ENCODE measurements at places on chromosomes 11 and 22. TPM values are rescaled to one million over a fixed set of nuclear protein-coding genes. Genes with fewer than 3 reads are reported as not detected.
A peak's percentile ranks its signal among the peaks of the same experiment; 100 is the strongest.

USP2 gene
- 2.0 TPM for total RNA-seq

DNA sequence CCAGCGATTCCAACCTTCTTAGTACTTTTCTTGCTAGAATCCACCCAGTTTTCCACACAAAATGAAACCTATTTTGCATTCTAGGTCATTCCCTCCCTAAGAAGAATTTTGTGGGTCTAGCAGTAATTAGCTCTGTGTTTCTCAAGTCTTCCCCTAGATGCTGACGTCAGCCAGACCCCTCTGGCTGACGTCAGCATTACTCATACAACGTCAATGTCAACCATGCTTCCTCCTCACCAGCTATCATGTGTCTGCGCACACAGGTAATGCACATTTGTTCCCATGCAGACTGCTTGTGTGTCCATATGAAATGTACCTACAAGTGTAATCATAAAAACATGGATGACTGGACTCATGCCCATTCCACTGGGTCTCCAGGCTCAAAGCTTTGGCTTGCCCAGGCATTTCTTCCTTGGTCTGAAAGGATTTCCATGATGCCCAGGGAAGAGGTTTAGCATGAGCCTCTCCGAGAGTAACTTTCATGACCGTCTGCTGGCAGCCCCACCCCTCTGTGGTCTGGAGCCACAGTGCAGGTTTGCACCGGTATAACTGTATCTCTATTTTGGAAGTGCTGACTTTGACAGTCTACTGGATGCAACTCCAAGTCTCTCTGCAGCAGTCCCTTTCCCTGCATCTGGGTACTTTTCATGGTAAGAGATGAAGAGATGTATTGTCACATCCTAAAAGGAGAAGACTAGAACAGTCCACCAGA, 58.6 kb downstream of the DSCAML1 start:
- no peak for DNase-seq

RAPSN gene
- total RNA-seq = not detected

- DNase-seq = no peak
These were observed 170.4 kb upstream of the CTSC start for GRCh38 chr11:88507771-88508417.

- peak; percentile 24 for DNase-seq
These were observed 1.1 kb downstream of the UBASH3B start for GRCh38 chr11:122656631-122657101.

GRCh38 chr11:65454696-65455456, 32.3 kb downstream of the NEAT1 start:
- peak; percentile 86 for DNase-seq

DNA sequence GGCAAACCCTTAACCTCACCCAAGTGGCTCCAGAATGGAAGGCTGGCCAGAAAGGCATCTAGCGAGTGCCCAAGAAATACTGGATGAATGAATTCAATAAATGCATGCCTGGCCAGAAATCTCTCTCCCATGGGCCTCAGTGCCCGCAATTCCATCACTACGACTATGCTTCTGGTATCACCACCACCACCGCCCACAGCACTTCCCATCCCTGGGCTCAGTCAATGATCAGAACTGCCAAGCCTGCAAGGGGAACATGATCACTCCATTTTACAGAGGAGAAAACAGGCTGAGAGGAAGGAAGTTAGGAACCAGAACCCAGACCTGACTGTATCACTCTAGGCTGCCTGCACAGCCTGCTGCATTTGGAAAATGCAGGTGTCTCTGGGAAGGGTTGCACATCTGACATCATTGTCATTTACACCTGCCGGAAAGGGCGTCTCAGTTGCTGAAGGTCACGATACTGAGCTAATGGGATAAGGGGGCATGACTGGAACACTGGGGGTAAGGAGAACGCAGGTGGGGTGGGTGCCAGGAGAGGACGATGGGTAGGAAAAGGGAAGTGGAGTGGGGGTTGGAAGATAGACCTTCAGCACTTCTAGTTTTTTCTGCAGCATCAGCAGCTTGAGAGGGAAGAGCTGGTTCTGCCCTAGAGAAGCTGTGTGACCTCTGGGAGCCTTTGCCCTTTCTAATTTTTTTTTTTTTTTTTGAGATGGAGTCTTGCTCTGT, 3.2 kb downstream of the GPR152 start:
- no peak for DNase-seq

MPPED2 gene
- total RNA-seq = 8.5 TPM

- no peak for DNase-seq
These were observed 99.8 kb upstream of the NECTIN1 start for GRCh38 chr11:119828819-119829218.

- no peak for DNase-seq
These were observed 3.7 kb downstream of the PPM1F start for GRCh38 chr22:21948824-21949568.

DNA sequence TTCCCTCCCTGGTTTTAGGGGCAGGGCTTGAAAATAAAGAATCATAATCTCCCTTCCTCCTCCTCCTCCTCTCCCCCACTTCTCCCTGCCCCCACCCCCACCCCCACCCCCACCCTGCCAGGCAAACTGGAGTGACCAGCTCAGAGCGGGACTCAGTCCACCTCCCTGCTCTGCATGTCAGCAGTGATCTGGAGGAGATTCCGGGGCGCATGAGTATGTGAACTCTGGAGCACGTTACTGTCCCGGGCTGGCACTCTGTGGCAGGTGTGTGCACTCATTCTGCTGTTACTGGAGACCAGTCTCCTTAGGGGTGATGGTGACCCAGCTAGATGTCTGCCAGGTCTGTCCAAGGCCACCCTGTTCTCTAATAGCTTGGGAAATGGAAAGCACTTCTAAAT, 33.9 kb downstream of the MARK2 start:
- DNase-seq = no peak

GRCh38 chr22:28025866-28026575, 107.0 kb upstream of the PITPNB start:
- no peak for DNase-seq

GRCh38 chr22:24201681-24202614, 20.7 kb downstream of the SUSD2 start:
- DNase-seq = no peak

OR8D1 gene
- not detected for total RNA-seq

GRCh38 chr22:45585437-45585755, 82.7 kb downstream of the FBLN1 start:
- no peak for DNase-seq

DNA sequence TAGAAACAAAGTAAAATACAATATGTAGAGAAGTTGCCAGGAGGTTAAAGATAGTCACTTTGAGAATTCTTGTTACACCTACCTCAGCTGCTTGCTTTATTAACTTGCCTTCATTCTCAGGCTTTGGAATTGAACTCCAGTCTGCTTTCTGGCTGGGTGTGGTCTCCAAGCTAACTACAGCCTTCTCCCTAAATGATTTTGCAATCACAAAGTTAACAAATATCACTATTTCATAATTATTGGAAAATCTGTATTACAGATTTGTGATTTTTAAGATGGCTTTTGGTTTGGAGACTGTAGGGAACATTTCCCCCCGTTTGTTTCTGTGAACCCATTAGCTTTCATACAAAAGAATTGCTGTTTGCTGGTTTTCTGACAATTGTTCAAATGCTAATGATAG, 2.2 kb downstream of the PLAAT5 start:
- DNase-seq = no peak

GRCh38 chr22:19291580-19292457, at the start of gene CLTCL1:
TSS of gene CLTCL1 (minus strand) at chr22:19291719. CDS start at chr22:19291641, 78 bp downstream.
- peak; percentile 41 for DNase-seq

RAB3IL1 gene
- 22.6 TPM for total RNA-seq

- peak; percentile 88 for DNase-seq
These were observed 262.3 kb upstream of the MTNR1B start for GRCh38 chr11:92707173-92707619.

DNA sequence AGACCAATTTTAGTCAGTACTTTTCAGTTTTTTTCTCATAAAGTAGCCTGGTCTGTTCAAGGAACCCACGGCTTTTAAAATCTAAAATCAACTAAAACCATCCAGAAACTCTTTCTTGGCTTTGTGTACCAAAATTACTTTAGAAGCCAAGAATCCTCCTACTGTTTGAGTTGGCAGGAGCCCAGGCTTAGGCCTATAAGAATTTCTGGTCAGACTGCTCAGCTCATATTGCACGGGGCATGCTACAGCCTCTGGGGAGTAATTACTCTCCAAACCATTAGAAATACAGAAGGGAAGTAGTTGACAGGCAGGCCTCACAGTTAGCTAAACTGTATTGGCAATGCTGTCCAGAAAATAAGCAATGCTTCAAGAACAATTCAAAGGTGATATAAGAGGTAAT, 1862.9 kb upstream of the RAG2 start:
- DNase-seq = peak; percentile 35

GRCh38 chr11:125063429-125064043, 431 bp downstream of the SLC37A2 start:
- no peak for DNase-seq

- no peak for DNase-seq
These were observed 52.2 kb downstream of the ANO5 start for GRCh38 chr11:22244986-22245592.

DNA sequence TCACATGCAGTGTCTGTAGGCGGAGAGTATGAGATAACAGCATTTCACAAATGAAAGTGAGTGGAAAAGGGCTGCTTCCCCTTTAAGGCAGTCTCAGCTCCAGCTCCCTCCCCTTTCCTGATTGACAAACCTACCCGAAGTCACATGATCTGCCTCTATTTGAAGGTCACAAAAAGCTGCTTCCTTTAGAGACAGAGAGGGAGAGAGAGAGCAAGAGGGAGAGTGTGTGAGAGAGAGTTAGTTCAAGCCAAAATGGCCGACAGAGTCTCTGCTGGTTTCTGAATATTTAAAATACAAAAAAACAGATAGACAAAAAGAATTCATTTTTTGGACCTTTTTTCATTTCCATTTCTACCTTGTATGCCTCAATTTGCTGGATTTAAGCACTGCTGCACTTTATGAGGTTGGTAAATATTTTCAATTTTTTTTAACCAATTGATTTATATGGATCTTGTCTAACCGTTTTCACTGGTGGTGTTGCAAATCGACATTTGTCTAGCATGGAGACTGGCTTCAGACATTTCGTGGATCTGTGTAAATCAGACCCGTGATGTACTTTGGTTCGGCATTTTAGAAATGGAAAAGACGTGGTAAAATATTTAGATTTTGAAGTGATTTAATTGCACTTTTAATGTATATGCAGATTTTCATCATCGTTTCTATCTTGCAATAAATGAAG, at the start of gene TNRC6B:
TSS of gene TNRC6B (plus strand) at position 188 of the 679 bp plus-strand sequence. CDS start at position 399, 211 bp downstream.
- DNase-seq = peak; percentile 83

DNA sequence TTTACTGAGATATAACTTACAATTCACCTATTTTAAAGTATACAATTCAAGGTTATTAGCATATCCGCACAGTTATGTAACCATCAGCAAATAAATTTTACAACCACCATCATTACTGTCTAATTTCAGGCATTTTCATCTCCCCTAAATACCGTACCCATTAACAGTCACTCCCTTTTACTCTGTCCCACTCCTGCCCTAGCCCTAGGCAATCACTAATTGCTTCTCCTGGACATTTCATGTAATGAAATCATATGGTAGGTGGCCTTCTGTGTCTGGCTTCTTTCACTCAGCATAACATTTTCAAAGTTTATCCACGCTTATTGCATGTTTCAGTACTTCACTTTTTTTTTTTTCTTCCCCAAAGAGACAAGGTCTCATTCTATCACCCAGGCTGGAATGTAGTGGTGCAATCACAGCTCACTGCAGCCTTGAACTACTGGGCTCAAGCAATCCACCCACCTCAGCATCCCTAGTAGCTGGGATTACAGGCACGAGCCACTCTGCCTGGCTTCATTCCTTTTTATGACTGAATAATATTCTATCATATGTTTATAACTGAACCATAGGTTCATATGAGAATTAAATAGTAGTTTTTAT, 61.4 kb upstream of the CHRM4 start:
- no peak for DNase-seq

- no peak for DNase-seq
These were observed 490.9 kb upstream of the TENM4 start for GRCh38 chr11:79931692-79932091.

- no peak for DNase-seq
These were observed 541.2 kb downstream of the BUD13 start for GRCh38 chr11:116231543-116231942.

CPT1B gene
- total RNA-seq = 39.4 TPM

DNA sequence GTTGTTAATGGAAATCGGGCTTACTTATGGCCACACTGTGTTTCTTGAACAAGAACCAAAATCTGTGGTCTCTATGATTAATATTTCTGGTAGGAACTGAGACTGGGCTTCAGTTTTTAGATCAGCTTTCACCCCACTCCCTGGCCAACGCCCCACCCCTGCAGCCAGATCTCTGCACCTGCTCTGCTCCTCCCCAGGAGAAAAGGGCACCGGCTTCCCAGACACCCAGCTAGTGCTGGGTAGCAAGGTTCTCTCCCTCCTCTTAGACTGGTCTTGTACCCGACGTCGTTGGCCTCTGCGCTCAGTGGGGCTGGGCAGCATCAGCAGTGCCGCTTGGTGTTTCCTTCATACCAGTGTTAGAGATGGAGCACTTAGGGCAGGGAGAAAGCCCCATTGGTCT, 17.0 kb upstream of the CTTN start:
- DNase-seq = no peak

- no peak for DNase-seq
These were observed 42.7 kb downstream of the SGSM1 start for GRCh38 chr22:24848559-24849168.

GRCh38 chr22:47607486-47607885, 845.0 kb downstream of the TBC1D22A start:
- DNase-seq = peak; percentile 48

TSGA10IP gene
- not detected for total RNA-seq

KDM4D gene
- 1.2 TPM for total RNA-seq

HBG2 gene
- not detected for total RNA-seq

ANGPTL5 gene
- total RNA-seq = not detected

DRD4 gene
- total RNA-seq = not detected

KDELR3 gene
- 8.9 TPM for total RNA-seq

SAA1 gene
- total RNA-seq = 818 TPM

DNA sequence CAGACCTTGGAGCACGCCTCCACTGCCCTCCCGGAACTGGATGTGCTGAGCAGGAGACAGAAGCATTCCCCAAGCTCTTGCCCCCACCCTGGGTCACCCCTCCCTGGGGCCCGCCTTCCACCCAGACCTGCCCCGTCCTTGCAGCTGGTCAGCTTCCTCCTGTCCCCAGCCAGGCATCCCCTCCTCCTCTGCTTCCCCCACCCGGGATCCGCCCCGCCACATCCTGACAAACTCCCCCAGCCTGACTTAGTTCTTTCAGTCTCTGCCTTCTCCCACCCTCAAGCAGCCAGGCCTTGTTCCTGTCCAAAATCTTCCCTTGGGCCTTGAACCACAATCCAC, 1.1 kb upstream of the PLXNB2 start:
- peak; percentile 68 for DNase-seq

ZNF143 gene
- total RNA-seq = 21.1 TPM

GRCh38 chr22:43849731-43850130, 12.6 kb downstream of the SULT4A1 start:
- DNase-seq = no peak

- no peak for DNase-seq
These were observed 113.4 kb upstream of the CRYBB3 start for GRCh38 chr22:25085930-25086901.

APOL4 gene
- 41.3 TPM for total RNA-seq

- DNase-seq = no peak
These were observed 24.0 kb downstream of the CHRDL2 start for GRCh38 chr11:74707182-74707581.

TMEM132A gene
- 11.0 TPM for total RNA-seq

Measured in breast epithelium (tissue), 4 donors.